BJ (cell line): ENCODE measurements at places on chromosomes 1 and 21. TPM values are rescaled to one million over a fixed set of nuclear protein-coding genes. Genes with fewer than 3 reads are reported as not detected.

Gene FMO2
- 0.07 and 0.17 TPM in 2 replicates for polyA plus RNA-seq

Gene SPAG17
- polyA plus RNA-seq = 0.09 and 0.34 TPM in 2 replicates

Gene SH2D1B
- polyA plus RNA-seq = 0.05 TPM in 1 of 2 replicates, not detected in the other

Gene CNIH3
- 2.6 and 2.9 TPM in 2 replicates for polyA plus RNA-seq

Gene S100A9
- not detected in 2 replicates for polyA plus RNA-seq

GRCh38 chr1:33302325-33302724, 18.6 kb downstream of the A3GALT2 start:
- DNase-seq = no peak

DNA sequence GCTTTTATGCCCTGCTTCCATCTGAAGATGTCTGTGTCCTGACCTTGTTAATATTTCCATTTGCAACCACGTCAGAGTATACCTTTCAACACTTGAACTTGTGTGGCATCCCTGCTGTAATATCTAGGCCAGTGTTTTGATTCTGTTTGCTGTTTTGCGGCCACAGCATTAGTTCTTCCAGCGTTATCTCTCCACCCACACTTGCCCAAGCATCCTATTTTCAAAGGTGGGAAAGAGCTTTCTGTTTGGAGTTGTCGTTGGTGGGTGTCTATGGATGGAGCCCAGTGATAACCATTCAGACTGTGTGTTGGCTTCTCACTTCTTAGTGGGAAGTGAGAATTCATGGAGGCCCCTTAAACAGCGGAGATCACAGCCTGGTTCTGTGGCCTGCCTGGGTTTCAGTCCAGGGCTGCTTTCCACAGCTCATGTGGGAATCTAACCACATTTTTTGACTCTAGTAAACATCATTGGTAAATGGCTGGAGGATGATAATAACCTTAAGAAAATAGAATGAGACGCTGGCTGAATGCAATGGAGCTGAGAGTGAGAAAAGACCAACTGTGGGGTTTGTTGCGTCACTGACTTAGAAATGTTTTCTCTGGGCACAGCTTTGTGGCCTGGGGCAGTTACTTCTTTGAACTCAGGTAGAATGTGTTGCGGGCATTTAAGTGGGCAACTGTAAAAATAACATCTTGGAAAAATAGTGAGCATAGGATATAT, 7.6 kb downstream of the TENT5C start:
- no peak for DNase-seq

GRCh38 chr1:48726139-48726538, 50.6 kb downstream of the BEND5 start:
- DNase-seq = no peak

GRCh38 chr1:193368302-193368701, 181.9 kb upstream of the B3GALT2 start:
- no peak for DNase-seq

GRCh38 chr1:92476071-92476631, 10.6 kb downstream of the GFI1 start:
- no peak for DNase-seq

DNA sequence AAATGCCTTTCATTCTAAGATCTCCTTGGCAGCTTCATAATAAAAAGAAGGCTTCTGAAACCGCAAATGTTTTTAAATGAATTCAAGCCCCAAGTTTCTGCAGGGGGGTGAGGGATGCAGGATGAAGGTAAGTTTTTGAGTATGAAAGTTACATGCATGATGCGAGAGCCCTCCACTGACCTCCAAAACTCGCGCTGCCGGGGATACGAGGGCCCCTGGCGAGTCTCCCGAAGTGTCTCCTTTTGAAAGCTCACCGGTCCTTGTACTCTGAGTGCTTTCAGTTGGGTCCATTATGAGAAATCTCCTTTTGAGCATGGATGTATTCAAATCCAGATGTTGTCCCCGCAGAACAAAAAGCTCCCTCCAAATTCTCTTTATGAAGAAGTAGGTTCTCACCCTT, 18.9 kb upstream of the ZC3H12A start:
- no peak for DNase-seq

DNA sequence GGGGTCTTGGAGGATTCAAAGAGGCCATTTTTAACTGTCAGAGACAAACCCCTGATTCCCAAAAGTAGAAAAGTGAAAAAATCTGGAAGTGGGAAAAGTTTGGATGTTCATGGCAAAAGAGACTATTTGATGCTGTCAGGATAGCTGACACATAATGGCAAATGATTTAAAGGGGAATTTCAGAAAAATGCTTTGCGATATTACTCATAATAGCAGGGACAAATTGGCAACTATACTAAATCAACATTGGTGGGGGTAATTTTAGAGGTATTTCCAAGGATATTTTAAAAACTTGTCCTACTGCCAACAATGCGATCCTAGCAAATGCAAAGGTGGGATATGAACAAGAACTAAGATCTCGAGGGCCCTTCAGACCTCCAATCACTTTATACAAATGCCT, 5.3 kb upstream of the GSTM4 start:
- no peak for DNase-seq

- DNase-seq = no peak
Observed at GRCh38 chr1:30388386-30388785, 335.0 kb downstream of the MATN1 start.

DNA sequence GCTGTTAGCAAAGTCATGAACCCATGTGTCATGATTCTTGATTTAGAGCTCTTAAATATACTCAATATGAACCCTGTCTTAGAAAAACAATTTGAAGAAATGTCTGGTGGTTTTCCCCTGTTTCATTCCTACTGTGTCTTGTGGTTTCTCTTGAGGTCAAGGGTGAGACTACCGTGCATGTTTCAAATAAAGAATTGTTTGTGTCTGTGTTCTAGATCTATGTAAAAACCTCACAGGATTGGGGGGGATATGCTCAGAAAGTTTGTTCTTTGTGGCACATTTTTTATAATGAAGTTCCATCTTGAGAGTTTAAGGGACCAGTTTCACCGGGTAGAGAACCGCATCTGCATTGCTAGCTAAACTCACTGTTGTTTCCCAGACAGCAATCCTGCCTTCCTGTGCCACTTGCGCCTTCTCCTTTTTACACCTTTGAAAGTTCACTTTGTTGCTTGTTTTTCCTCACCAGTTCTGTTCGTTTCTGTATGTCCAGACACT, 30.9 kb upstream of the CACYBP start:
- DNase-seq = no peak

DNA sequence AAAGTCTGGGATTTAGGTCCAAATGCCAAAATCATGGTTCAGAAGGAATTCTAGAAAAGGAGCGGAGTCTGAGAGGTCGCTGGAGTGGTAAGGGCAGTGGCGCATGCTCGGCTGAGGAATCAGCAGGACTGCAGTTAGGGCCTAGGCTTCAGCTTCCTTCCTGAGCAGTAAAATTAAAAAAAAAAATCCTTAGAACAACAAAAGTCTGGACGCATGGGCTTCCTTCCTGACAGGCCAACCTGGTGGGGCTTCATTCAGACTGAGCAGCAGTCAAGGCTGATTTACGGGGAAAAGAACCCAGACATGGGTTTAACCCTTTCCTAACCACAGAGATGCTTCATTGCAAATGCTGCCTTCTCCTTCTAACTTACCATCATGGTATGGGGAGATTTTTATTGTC, 17.1 kb downstream of the RNF220 start:
- DNase-seq = no peak

- DNase-seq = peak; percentile 37
Observed at GRCh38 chr1:214581785-214582184, 21.2 kb upstream of the CENPF start.

GRCh38 chr1:26450908-26451307, 18.8 kb downstream of the DHDDS start:
- no peak for DNase-seq

DNA sequence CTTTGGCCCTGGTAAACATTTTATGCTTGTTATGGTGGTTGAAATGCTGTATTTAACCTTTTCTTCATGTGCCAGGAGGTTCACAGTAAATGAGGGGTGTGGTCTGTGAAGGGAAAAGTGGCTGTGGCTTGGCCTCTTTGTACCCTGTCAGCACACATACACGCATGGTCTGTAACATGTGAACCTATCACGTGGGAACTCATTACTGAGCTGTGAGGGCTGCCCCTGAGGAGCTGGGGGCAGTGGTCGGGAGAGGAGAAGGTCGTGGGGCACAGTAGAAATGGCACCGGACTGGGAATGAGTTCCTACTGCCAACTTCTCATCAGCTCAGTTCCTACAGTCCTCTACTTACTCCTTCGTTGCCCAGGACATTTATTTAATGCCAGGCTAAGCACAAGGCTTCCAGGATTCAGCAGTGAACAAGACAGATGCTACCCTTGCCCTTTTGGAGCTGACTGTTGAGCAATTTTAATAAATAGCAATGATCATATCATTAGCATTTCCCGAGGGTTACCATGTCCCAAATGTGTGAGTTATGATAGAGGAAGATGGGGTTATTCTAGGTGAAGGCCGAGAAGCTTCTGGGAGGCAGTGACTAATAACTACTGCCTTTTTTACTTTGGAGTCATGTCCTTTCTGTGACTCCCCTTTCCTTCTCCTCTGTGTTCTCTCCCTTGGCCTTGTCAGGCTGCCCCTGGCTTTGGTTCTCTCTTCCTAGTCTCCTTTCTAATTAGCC, 38.8 kb downstream of the DDR2 start:
- DNase-seq = no peak

DNA sequence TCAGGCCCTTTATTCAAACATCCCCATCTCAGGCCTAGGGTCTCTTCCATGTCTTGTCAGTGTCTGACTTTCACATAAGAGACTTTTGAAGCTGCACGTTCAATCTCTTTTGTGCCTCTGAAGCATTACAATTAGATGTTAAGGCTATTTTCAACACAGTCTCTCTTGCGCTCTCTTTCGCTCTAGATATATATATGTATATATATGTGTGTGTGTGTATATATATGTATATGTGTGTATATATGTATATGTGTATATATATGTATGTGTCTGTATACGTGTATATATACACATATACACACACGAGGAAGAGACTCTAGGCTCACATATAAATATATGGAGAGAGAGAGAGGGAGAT, 162.5 kb upstream of the RNPC3 start:
- DNase-seq = no peak
